ENCODE measurements at places on chromosomes 1 and 21.

DNA sequence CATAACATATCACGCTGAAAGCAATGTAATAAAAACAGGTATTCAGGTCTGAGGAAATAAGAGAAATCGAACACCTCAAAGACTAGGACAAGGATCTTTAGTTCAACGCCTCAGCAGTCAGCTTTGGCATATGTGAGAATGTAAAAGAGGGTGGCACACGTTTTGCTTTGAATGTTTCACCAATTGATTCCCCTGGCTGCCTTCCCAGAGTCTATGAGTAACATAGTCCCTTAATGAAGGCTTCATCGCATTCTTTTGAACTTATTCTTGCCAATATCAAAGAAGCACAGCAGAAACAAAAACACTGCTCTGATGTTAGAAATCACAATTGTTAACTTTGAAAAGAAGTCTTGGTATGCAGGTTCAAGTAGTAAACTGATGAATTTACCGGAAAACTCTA lies 764.8 kb downstream of the ADGRL2 start:
- peak; percentile 75 for DNase-seq

DNA sequence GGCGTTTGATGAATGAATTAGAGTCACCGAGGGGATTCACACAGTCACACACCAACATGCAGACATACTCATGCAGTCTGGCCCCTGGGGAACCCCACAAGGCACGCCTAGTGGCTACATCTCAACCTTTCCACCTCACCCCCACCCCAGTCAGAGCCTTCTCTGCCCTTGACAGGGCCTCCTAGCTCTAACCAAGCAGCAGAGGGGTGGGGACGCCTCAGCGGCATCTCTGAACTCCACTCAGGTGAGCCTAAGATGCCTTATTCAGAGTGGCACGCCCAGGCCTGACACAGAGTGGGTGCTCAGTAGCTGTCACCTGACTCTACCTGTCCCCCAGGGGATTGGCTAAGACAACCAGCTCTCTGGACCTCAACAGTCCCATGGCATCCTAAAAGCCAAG lies 3.7 kb upstream of the SDC3 start:
- no peak for DNase-seq

DNA sequence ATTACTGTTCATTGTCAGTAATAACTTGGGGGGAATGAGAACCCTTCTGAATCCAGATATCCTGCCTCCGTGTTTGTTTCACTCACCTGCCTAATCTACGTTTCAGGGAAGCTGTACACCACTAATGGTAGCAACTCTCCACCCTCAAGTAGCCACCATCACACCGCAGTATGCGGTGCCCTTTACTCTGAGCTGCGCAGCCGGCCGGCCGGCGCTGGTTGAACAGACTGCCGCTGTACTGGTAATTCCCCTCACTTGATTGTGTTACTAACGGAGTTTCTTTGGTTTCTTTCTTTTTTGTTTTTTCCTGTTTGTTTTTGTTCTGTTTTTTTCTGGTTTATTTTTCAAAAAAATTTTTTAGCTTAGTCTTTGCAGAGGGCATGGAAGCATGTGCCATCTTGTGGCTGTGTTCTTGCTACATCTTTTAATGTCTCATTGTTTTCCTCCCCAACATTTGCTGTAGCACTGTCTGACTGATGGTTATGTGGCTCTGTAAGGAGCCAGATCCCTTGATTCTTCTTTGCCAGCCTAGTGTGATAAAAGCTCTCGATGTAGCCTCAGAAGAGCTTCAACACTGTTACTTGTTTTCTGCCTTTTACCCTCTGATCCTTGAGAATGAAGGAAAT lies 15.9 kb upstream of the OLFML3 start:
- DNase-seq: peak; percentile 21

GRCh38 chr1:165069829-165070228 lies 286.7 kb downstream of the LMX1A start:
- no peak for DNase-seq

- peak; percentile 77 for DNase-seq
Measured at GRCh38 chr21:28822486-28823335, 170.0 kb downstream of the LTN1 start.

DNA sequence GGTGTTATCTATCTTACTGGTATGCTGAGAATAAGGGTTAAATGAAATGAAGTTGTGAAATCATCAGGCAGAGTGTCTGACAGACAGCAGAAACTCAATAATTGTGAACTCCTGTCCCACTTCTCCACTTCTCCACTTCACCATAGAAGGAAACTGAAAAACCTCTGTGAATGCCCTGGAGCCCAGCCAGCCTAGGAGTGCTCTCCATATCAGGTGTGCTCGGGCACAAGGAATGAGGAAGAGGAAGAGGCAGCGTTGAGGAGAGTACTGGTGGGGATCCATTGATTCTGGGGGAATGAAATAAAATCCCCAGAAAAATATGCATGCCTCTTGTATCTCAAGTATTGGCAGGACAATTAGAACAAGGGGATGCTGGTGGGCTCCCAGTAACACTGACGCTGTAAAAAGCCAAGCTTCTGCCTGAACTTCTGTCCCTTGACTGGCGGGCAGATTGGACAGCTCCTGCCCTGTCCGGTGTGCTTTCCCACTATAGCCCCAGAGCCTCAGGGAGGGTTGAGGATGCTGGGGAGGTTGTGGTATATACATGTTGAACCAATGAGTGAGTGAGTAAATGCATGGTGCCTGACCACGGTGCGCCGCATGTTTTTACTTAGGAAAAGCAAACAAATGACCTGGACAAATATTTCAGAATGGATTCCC lies 47.7 kb downstream of the NMNAT2 start:
- no peak for DNase-seq

GRCh38 chr1:78722521-78722920 lies 72.9 kb downstream of the IFI44 start:
- no peak for DNase-seq

DNA sequence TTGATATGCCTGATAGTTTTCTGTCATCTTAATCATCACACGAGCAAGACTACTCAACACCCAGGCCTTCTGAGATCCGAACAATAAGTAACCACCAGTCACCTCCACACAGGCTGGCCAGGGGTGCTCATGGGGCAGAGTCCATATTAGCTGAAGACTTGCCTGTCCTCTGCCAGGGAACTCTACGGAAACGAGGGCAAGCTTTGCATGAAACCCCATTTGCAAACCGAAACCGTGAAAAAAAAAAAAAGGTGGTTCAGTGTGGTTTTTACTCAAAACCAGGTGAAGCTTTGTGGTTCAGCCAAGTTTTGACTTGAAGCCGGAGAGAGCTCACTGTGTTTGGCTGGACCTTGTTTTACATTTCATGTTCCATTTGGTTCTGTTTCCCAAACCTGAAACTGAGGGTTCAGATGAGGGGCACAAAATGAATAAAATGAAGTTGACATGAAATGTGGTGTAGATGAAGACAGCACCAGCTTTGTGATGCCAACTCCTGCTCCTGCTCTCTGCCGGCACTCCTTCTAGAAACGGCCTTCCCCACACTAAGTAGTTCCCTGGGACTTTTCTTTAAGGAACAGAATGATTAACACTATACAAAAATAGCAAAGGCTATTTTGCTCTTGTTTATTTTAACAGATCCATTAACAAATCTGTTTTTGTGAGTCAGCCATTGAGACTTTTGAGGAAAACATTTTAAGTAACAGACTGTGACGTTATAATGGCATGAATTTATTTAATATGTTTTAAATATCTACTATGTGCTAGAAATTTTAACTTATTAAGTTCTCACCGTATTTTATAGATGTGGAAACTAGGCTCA lies 74.7 kb downstream of the RUNX1 start:
- DNase-seq: no peak

DNA sequence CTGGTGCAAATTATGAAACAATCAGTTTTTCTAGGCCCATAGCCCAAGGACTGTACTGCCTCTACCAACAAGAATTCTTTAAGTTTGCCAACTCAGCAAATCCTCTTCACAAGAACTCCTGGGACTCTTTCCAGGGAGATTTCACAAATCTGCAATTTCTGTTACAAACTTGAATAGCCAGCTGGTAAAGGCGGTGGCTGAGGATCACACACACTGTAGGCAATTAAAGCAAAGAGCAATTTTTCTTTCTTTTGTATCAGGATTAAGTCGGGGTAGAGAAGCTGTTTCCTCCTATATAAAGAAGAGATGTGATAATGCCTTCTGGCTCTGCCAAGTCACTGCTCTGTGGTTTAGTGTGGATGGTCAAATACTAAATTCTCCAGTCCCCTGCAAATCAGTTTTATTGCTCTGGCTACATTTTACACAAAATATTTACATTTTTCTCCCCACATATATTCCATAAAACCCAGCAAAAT lies 1.7 kb downstream of the ALDH9A1 start:
- peak; percentile 97 for DNase-seq

- DNase-seq: no peak
Measured at GRCh38 chr1:112933820-112934571, 22.0 kb downstream of the SLC16A1 start.

GRCh38 chr1:100794748-100795645 lies 75.5 kb downstream of the VCAM1 start:
- peak; percentile 58 for DNase-seq

DNA sequence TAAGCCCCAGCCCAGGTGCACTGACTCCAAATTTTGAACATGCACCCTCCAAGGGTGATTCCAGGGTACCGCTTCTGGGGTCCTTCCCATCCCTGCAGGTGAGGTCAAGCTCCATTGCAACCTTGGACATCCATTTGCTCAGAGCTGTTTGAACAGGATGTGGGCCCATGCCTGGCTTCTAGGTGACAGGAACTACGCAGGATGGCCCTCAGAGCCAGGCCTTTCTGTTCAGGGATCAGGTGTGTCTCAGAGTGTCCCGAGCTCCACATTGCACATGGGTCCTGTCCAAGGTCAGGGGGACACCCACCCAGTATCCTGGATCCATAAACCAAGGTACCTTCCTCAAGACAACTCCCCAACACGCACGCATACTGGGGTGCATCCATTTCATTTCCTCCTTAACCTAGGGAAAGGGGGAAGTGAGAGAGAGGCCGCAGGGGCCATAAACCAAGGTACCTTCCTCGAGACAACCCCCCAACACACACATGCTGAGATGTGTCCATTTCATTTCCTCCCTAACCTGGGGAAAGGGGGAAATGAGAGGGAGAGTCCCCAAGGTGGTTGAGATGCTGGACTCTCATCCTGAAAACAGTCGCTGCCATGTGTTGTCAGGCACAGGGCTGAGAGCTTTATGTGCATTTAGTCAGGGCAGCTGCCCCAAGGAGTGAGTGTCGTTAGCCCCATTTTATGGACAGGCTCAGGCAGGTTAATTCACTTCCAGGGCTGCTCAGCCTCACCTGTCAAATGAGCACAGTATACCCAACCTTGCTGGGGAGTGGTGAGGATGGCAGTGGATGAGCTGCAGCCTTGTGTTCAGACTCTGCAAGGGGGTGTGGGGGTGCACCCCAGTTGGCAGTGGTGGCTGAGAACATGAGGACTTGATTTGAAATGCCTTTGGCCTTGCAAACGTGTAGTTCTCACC lies 2.1 kb downstream of the SLC66A1 start:
- no peak for DNase-seq

- DNase-seq: no peak
Measured at GRCh38 chr1:114502080-114502479, 8.9 kb downstream of the TRIM33 start.

DNA sequence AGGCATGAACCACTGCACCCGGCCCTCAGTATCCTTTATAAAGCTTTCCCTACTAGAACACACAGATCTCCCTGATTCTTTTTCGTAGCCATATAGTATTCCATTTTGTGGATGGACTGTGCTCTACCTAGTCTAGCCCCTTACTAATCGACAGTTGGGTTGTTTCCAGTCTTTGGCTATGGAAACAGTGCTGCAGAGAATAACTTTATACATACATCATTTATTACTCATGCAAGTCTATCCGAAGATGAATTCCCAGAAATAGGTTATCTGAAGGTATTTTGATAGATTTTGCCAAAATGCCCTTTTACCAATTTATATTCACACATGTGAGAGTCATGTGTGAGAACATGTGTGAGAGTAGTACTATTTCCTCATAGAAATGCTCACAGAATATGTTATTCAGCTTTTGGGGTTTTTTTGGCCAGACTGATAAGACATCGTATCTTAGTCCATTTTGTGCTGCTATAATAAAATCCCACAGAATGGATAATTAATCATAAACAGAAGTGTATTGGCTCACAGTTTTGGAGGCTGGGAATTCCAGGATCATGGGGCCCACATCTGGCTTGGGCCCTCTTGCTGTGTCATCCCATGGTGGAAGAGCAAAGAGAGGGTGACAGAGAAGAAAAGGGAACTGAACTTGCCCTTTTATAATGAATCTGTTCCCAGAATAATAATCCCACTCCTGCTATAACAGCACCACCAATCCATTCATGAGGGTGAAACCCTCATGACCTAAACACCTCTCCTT lies 17.3 kb upstream of the FGR start:
- DNase-seq: no peak

GRCh38 chr1:240491796-240492195 lies 120.2 kb downstream of the GREM2 start:
- no peak for DNase-seq

- peak; percentile 73 for DNase-seq
Measured at GRCh38 chr1:20322825-20323612, 32.3 kb downstream of the VWA5B1 start.

DNA sequence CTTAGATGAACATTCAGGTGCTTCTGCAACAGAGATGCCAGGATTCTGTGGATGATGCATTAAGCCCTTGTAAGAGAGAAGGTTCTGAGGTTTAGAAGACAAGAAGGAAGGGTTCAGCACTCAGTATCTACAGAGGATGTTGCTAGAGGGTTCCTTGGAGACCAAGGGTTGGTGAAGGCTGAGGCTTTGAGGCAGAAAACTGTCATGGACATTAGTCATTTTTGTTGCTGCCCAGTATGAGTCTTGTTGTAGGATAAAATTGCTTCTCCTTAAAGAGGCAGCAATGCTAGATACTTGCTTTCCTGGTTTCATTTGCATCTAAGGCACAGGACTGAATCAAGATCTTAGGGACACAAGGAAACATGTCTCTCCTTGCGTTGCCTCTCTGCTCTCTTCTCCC lies 319.4 kb upstream of the NFIA start:
- DNase-seq: no peak

DNA sequence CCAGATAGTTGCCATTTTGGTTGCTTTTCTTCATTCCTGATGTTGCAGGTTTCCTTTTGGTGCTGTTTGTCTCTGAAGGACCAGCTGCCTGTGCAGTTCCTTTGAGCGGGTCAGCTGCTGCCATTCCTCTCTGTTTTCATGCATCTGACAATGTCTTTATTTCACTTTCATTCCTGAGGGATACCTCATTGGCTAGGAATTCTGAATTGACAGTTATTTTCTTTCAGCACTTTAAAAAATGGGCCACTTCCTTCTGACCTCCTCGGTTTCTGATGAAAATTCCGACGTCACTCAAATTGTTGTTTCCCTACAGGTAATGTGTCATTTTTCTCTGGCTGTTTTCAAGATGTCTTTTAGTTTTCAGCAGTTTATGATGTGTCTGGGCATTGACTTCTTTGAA lies 24.8 kb downstream of the CCSAP start:
- DNase-seq: peak; percentile 23

DNA sequence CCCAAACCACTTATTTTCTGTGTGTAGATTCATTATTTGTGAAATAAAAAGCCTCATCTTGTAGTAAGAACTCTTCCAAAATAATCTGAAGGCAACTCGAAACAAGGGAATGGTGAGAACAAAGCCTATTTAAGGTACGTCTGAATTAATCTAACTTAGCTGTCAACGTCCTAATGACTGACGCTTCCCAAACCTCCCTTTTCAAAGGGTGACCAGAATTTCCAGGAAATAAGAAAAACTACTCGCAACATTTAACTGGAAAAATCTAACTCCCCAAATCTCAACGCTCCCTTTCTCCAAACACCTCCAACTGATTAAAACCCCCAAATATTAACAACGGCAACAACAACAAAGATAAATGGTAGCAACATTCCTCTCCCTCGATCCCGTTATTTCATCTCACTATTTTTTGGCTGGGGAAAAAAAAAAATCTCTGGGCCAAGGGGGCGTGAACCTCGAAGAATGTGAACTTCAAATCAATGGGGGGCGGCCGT lies 693 bp downstream of the SRSF10 start:
- DNase-seq: no peak

Measured in cardiac fibroblast (primary cell).